ENCODE measurements at places on chromosomes 1 and 21.

DNA sequence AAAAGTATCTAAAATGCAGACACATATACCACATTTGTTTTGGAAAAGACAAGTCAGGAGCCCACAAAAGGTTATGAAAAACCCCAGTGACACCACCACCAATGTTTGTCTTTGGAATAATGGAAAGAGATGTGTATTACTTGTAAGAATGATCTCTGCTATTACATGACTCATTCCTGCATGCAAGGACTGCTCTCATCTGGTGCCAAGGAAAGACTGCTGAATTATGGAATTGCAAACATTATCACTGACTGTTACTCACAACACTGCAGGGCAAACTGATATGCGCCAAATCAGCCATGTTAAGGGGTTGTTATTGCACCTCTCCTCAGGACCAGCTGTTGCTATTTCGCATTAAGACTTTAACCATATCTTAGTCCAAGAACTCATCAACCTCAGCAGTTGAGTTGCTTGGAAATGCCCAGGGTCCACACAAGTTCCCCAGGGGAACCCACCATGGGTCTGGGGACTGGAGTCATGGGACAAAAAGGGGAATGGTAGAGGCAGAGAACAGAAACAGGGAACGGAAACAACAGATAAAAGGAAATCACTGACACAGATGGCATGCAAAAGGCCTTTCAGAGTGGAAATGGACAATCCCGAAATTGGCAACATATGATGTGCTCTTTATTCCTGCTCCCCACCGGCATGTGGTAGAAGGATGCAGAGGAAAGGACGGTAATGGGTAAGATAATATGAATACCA, 34.4 kb downstream of the CAPZB start:
- no peak for DNase-seq

DNA sequence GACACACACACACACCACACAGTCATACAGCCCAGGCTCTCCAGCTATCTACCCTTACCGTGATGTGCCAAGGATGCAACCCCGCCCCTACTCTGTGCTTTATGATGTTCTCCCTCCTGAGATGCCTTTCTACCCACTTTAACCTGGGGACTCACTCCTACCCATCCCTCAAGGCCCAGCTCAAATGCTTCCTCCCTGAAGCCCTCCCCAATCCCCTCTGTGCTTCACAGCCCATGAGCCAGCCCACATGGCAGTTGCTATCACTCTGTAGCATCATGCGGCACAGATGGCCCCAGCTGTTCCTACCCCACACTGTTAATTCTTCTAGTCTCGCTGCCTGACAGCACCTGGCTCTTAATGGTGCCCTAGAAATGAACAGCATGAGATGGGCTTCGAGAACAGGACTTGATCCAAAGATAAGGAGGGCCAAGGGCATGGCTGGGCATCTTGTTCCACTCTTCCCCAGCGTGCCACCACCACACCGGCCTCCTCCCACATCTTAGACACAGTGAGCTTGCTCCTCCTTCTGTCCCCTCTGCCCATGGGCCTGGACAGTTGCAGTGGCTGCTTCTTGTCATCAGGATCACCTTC, 109.8 kb downstream of the GLIS1 start:
- DNase-seq, result no peak

DNA sequence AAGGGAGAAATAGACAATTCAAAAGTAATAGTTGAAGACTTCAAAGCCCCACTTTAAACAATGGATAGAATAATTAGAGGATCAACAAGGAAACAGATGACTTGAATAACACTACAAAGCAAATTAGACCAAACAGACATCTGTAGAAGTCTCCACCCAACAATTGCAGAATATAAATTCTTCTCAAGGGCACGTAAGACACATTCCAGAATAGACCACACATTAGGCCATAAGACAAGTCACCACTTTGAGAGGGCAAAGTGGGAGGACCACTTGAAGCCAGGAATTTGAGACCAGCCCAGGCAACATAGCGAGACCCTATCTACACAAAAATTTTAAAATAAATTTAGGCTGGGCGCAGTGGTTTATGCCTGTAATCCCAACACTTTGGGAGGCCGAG, 20.5 kb upstream of the RNF186 start:
- DNase-seq, result no peak

DNA sequence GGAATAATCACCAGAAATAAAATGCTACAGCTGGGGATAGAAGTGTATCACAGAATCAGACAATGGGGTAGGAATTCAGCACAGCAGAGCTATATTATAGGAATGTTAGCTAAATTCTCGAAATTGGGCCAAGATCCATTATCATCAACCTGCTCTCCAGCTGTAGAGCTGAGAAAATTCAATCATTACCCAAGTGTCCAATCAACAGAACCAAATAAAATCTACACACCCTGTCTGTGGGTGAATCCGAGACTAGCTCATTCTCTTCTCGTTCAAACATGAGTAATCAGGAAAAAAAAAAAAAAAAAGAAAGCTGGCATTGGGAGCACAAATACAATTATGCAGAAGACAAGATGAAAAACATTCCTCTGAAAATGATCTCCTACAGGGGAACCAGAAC, 119.2 kb downstream of the CDC7 start:
- DNase-seq, result no peak

DNA sequence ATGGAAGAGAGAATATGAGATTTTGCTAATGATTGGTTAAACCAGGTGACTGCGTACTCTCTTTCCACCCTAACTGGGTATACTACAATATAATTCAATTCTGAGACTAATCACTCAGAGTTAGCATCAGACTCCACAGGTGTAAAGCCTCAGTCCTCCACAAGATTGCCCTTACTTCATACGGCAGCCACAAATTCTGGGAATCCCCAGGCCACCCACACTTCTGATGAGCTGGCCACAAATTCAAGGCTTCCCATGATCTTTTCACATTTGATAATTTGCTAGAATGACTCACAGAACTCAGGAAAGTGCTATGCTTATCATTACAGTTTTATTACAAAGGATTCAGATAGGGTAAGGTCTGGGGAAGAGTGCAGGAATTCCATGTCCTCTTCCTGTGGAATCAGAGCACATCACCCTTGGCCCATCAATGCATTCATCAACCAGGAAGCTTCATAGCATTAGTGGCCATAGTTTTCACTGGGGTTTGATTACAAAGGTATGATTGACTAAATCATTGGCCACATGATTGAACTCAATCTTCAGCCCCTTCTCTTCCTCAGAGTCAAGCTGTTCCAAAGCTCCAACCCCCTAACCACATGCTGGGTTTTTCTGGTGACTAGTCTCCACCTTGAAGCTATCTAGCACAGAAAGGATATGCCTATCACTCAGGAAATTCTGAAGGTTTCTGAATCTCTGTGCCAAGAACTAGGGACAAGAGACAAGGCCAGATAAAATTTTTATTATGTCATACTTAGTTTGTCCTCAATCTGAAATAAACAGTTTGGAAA, 131.7 kb downstream of the HHIPL2 start:
- DNase-seq, result no peak

- no peak for DNase-seq
Observed at GRCh38 chr1:48233666-48234485, 11.4 kb downstream of the SLC5A9 start.

Data from activated T-cell treated with anti-CD3 and anti-CD28 coated beads for 24 hours (primary cell).